Uterus (tissue), 4 donors: ENCODE measurements at places on chromosomes 4 and X. TPM values are rescaled to one million over a fixed set of nuclear protein-coding genes. Genes with fewer than 3 reads are reported as not detected.

- DNase-seq = no peak
Measured at GRCh38 chrX:17442898-17443297, 67.9 kb downstream of the NHS start.

DNA sequence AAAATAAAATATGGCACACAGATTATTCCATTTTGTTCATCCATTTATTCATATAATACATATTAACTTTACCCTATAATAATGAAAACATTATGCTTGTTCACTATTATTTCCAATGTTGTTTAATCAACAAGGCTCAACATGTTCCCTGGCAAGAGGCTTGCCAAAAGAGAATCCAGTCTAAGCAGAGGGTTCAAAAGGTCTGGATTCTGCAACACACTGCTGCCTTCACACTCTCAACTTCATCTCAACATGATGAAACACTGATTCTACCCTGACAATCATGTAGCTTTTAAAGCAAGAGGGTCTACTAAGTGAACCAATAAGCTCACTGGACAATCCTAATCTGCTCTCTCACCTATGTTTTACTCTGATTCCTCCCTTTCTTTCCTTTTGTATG lies 101.1 kb downstream of the MID1 start:
- no peak for DNase-seq

GRCh38 chr4:37139987-37140386 lies 104.6 kb upstream of the NWD2 start:
- DNase-seq = no peak

DNA sequence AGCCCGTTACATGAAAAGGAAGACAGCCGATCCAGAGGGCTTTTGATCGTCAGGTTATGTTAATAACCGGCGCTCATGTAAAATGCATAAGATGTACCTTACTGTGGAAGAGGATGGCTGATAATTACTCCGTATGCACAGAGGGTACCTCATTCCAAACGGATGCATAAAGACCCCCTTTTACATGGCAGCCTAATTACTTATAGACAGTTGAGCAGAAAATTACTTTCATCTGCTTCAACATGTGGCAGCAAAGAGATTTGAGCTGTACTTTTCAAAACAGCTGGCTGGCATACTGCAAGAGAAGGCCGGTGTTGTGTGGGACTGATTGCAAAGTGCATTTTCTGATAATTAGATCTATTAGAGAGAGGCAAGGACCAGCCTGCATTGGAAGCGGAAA lies 103.4 kb downstream of the SHOX start:
- DNase-seq = no peak

GRCh38 chr4:102064747-102065442 lies 274.4 kb downstream of the BANK1 start:
- DNase-seq = no peak

DNA sequence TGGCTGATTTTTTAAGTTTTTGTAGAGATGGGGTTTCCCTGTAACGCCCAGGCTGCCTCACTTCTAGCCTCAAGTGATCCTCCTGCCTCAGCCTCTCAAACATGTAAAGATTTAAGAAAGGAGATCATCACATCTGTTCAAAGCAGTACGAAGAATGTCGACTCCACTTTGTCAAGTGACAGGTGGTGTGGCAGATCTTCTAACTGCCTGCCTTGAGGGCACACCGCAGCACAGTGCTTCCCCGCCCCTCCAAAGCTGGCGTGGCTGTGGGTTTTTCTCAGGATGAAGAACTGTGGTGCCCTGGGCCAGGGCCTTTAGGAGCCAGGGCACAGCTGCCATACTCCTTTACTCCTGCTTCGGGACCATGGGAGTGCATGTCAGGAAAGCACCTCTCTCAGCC lies 43.3 kb upstream of the MTNR1A start:
- DNase-seq = no peak

DNA sequence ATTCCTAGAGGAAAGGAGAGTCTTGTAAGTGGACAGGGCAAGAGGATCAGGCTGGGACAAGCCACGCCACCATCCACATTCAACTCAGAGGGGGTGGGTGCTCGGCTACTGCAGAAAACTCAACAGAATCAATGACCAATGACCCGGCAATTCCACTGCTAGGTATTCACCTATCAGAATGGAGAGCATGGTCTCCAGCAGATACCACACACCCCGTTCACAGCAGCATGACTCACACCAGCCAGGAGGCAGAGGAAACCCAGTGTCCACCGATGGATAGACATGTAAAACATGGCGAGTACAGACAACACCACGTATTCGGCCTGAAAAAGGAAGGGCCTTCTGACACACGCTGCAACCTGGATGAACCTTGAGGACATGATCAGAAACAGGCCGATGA lies 175.9 kb downstream of the AFAP1 start:
- DNase-seq = no peak

DNA sequence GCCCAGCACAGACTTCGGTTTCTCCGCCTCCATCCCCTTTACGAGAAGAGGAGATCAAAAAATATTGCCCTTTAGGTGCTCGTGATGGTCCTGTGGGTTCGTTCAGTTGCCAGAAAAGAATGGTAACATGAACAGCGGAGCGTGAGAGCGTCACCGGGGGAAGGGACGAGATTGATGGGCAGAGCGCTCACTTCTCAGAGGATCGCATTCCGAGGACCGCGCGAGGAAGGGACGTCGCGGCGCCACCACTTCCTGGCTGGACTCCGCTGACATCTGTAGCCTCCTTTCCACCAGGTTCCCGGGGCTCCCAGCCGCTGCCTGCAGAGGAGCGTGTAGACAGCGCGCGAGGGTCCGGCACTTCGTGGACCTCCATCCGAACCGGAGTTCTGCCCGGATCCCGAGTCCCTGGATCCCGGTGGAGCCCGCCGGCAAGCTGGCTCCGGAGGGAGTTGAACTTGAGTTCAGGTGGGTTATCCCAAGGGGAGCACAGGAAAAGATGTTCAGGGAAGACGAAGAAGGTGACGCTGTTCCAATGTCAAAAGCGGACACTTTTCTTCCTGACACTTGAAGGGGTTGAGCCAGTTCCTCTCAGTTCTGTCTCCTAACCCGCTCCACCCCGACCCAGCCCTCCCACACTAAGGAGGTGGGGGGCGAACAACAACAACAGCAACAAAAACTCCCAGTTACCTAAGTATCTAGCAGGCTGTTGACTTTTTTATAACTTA lies 484 bp downstream of the GALNTL6 start:
- no peak for DNase-seq

GRCh38 chr4:41866799-41867677 lies 68.2 kb upstream of the TMEM33 start:
- no peak for DNase-seq

- no peak for DNase-seq
Measured at GRCh38 chr4:91751961-91752360, 551.8 kb upstream of the GRID2 start.

GRCh38 chrX:64379924-64380323 lies 15.3 kb downstream of the MTMR8 start:
- DNase-seq = no peak

GRCh38 chr4:76233083-76233482 lies 18.4 kb upstream of the FAM47E start:
- DNase-seq = no peak

DNA sequence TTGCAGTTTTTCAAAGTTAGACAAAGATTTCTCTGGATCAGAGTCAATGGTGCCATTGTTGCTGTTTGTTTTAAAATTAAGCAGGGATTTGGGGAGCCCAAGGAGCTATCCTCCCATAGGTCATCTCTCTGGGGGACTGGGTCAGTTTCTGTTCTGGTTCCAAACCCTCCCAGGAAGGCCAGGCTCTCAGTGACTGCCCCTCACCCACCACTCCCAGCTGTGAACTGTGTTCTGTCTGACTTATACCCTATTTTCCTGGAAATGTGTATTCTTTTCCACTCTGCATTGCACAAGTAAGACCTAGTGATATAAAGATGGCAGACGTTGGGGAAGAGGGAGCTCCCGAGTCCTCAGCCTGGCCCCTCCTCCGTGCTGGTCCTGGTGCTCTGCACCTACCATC lies 65.8 kb downstream of the NHS start:
- no peak for DNase-seq

DNA sequence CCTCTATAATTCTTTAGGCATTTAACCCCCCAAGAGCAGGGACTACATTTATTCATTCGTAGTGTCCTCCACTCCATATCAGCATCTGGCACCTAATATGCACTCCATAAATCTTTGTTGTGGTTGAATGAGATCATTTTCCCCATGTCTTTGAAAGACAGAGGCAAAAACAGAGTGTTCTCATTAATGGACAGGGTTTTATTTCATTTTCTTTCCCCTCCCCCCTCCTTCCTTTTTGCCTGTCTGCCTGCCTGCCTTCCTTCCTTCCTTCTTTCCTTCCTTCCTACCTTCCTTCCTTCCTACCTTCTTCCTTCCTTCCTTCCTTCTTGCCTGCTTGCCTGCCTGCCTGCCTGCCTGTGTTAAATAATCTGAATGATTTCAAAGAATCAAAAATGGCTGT lies 83.2 kb downstream of the SHROOM3 start:
- no peak for DNase-seq

GRCh38 chrX:87621697-87622096 lies 104.1 kb downstream of the KLHL4 start:
- DNase-seq = no peak

- DNase-seq = no peak
Measured at GRCh38 chrX:129833153-129833990, 10.3 kb downstream of the ZDHHC9 start.

DNA sequence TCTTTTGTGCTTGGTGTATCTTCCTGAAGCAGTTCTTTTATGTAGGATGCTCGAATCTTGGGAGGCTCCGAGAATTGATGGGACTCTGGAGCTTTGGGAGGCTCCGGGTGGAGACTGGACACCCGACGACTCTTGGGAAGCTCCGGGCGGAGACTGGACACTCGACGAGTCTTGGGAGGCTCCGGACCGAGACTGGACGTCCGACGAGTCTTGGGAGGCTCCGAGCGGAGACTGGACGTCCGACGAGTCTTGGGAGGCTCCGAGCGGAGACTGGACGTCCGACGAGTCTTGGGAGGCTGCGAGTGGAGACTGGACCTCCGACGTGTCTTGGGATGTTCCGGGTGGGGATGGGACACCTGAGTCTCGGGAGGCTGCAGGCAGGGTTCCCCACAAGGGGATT lies 1.6 kb downstream of the FAM47A start:
- no peak for DNase-seq

DNA sequence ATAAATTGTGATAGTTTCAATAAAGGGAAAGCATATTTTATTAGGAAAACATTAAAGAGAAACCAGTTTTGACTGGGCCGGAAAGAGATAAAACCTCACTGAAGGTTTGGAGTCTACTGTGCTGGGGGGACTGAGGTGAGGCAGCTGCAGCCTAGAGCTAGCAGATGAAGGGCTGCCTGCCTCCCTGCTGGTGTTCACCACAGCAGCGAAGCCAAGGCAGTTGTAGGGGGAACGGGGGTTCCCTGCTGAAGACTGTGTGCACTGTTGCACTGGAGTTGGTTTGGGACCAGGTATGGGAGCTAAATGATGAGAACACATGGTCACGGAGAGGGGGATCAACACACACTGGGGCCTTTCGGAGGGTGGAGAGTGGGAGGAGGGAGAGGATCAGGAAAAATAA lies 546.5 kb upstream of the SMIM31 start:
- no peak for DNase-seq

GRCh38 chr4:139986689-139987501 lies 167.1 kb downstream of the MAML3 start:
- no peak for DNase-seq

- DNase-seq = no peak
Measured at GRCh38 chrX:125522752-125523151, 203.1 kb downstream of the TEX13C start.

DNA sequence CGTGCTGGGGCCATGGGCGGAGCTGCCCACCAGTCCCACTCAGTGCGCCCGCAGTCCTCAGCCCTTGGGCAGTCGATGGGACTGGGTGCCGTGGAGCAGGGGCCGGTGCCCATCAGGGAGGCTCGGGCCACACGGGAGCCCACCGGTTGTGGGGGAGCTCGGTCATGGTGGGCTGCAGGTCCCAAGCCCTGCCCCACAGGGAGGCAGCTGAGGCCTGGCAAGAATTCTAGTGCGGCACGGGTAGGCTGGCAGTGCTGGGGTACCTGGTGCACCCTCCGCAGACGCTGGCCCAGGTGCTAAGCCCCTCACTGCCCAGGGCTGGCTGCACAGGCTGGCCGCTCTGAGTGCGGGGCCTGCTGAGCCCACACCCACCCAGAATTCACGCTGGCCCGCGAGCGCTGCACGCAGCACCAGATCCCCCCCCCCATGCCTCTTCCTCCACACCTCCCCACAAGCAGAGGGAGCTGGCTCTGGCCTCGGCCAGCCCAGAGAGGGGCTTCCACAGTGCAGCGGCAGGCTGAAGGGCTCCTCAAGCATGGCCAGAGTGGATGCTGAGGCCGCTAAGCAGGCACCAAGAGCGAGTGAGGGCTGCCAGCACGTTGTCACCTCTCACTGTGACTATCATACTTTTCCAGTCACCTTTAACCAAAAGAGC lies 564.4 kb downstream of the GALNTL6 start:
- DNase-seq = no peak

DNA sequence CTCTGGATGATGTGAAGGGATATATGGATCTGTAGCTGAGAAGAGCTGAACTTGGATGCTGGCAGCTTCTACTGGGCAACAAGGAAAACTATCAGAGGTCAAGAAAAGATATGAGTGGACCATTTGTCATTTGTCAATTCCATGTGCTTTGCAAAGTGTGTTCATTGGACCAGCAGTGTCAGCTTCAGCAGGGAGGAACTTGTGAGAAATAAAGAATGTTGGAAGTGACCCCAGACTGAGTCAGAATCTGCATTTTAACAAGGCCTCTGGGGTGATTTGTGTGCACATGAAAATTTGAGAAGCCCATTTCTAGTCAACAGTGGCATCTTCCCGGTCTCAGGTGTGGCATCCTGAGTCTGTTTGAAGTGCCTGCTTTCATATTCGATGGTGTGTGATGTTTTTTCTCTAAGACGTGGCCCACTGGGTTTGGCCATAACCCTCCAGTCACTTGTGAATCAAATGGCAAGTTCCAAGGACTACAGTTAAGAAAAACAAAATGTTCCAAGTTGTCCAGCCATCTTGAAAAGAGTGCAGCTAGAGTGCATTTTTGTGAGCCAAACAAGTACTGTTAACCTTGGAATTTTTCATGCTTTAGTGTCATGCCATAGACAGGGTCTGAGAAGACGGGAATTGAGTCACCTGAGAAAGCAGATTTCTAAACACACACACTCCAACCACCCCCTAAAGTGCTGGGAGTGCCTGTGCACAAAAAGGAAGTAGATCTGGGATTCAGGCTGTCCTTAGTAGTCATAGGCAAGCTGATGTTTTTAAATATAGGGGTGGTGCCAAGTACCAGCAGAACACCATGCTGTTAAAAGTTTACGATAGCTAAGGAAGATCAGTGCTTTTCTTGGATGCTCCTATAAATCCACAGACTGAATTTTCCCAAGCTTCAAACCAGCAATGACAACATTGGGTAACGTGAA lies 26.4 kb downstream of the GPM6B start:
- no peak for DNase-seq

The OTC gene
- 4.2 TPM for total RNA-seq

The GYPE gene
- not detected for total RNA-seq

The SRPX gene
- 62.7 TPM for total RNA-seq

The PHEX gene
- 1.5 TPM for total RNA-seq

The GPRASP1 gene
- total RNA-seq = 18.8 TPM

The PPEF2 gene
- total RNA-seq = not detected

The SLC38A5 gene
- total RNA-seq = 5.0 TPM

The CSAG2 gene
- total RNA-seq = not detected

The UGT2B17 gene
- total RNA-seq = not detected

The XKRX gene
- total RNA-seq = 1.3 TPM

The COL25A1 gene
- not detected for total RNA-seq

The CCDC158 gene
- 2.2 TPM for total RNA-seq

The PFKFB1 gene
- total RNA-seq = not detected

The AVPR2 gene
- total RNA-seq = 0.35 TPM

The XAGE2 gene
- not detected for total RNA-seq

The CNGA1 gene
- not detected for total RNA-seq

The FAT1 gene
- 38.2 TPM for total RNA-seq

The RTL9 gene
- 0.48 TPM for total RNA-seq

The VCX3B gene
- not detected for total RNA-seq
